ENCODE measurements at places on chromosomes 3 and 15.

- no peak for DNase-seq
Measured at GRCh38 chr3:73924048-73924447, 299.3 kb upstream of the PDZRN3 start.

DNA sequence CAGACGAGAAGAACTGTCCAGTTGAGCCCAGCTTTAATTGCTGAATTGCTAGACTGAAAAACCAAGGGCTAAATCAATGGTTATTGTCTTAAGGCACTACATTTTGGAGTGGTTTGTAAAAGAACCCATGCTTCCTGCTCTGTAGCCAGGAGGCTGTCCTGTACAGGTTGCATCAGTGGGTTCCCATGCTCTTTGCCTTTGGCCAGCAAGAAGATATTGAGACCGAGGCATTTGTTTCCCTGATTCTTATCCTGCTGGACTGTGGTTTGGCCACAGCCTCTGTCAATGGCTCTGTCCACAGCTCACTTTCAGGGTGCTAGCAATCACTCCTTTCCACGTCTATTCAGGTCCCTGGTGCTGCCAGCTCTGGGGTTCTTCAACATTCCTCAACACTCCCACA, 89.6 kb downstream of the FAM43A start:
- DNase-seq: no peak

DNA sequence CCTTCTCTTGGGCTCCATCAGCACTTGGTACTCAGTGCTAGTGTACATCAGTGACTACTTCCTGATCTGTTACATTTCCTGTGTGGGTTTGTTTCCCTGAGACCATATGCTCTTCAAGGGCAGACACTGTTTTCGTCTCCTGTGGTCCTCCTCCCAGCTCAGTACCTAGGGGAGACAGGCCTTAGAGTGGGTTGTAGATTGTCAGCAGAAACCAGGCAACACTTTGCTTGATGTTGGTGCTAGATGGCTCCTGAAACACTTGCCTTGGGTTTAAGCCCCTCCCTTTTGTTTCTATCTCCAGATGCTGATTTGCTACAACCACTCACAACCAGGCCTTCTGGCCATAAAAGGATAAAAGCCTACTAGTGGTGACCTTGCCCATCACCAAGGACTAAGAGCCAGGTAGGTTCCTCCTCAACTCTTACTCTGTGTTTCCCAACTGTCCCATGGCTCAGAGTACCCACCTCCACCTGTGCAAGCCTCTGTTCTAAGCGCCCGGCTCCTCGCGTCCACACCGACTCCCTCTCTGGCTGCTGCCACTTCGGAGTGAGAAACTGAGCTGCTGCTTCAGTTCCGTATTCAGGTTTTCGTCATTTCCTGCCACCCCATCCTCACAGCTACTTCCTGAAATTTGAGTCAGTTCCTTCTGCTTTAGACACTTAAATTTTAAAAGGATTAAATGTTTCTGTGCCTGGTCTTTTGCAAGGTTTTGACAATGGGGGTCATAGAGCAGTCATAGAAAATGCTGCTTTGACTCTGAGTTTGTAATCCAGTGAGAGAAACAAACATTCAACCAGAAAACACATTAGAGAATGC, at the start of gene HCLS1:
TSS of gene HCLS1 (minus strand) at position 548 of the 816 bp plus-strand sequence. CDS start 2,556 bp downstream, outside the sequence.
- DNase-seq: peak; percentile 75

DNA sequence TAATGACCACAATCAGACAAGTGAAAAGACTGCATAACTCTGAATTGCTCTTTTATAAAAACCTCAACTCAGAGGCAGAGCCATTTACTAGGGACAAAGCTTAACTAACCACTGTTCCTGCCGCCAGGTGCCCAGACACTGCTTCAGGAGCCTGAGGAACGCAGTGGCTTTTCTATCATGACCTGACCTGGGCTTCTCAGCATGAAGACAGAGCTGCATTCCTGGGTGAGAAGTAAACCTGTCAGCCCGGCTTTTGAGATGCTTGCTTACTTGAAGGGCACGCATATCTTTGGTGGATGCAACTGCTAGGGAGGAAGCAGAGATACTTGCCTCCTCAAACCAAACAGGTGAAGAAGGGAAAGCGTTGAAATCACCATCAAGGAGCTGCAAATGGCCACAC, 7.9 kb downstream of the LRRC31 start:
- no peak for DNase-seq

DNA sequence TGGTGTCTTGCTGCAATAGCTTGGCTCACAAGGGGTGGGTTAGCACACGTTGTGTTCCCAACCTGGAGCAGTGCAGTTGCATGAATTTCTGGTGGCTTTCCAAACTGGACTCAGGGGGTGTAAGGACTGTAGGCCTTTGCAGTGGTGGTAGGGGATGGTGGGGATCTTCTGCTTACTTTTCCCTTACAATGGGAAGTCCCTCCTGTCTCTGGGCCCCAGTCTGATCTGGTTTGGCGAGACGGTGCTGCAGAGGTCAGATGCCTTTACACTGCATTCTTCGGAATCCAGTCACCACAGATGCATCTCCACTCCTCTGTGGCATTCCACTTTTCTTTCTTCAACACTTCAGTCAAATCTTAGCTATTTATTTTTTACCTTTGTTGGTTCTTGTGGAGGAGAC, 132.1 kb downstream of the DOCK3 start:
- no peak for DNase-seq

- no peak for DNase-seq
Measured at GRCh38 chr3:139113231-139113992, 68.7 kb upstream of the PRR23C start.

Measured in activated CD4-positive, CD25-positive, alpha-beta regulatory T cell treated with anti-CD3 and anti-CD28 coated beads, Interleukin-2, amount 50 U/mL, for 72 hours (primary cell).